ENCODE measurements at places on chromosomes 11 and 22.

DNA sequence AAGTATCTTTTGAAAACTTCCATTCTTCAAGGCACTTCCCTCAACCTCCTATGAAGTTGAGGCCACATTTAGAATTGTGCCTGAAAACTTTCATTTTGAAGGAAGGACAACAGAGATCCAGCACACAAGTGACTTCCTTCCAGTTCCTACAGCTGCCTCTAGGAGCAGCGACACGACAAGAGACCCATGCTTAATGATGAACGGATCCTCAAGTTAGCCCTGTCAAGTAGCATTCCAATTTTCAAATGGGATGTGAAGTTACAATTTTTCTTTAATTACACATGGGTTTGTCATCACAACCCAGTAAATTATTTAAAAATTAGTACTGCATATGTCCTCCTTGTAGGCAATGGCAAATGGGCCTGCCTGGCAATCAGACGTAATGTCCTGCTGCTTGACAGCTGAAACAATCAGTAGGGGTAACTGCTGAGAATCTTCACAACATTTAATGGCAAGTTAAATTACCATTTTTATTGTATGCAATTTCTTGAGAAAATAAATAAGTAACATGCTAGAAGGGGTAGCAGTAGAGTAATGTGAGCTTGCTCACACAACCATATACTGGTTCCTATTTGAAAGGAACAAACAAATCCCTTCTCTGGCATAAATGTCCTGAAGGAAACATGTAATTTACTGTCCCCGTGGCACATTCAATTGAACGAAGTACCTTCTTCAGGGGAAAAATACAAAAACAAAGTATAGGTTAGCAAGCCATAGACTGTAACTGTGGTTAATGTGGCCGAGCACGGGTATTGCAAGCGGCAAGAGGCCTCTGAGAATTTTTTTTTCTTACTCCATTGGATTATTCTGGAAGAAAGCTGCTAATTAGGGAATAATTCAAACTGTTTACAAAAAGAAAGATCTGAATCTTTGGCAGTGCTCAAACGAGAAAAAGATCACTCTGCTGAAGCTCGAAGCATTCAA lies 288.3 kb downstream of the CADM1 start:
- no peak for DNase-seq

- DNase-seq = no peak
Measured at GRCh38 chr11:27596802-27597201, 90.2 kb upstream of the LIN7C start.

GRCh38 chr11:75351791-75352587 lies 528 bp upstream of the ARRB1 start:
- peak; percentile 50 for DNase-seq

DNA sequence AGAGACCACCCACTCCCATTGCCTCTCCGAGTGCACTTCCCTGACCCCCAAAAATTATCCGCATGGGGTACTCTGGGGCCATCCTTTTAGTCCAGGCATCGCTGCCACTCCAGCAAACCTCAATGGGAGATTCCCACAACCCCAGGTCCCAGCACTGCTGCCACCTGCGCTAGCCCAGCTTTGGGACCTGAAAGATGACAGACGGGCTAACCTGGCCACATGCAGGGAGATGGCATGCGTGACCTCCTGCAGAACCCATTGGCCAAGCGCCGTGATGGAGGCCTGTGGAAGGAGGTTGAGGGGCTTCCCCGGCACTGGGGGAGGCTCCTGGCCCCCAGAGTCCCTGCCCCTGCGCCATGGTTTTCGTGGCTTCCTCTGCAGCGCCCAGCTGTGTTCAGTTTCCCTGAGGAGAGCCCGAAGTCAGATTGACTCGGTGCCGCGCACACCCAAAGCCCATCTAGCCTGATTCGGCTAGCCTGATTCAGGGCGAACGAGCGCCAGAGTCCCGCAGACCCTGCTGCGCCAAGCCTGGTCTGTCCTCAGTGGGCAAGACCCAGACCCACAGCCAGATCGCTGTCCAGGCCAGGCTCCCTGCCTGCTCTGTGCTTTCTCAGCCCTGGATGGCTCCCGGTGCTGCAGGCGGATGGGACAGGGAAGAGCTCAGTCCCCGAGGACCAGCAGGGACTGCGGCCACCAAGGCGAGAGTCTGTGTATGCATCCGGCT lies 751 bp upstream of the WNT7B start:
- DNase-seq = no peak

Data from activated T-helper 1 cell treated with Interleukin-2 at 50 U/mL for 16 hours (primary cell).